ENCODE measurements at places on chromosomes 4 and X. TPM values are rescaled to one million over a fixed set of nuclear protein-coding genes. Genes with fewer than 3 reads are reported as not detected.
A peak's percentile ranks its signal among the peaks of the same experiment; 100 is the strongest.

DNA sequence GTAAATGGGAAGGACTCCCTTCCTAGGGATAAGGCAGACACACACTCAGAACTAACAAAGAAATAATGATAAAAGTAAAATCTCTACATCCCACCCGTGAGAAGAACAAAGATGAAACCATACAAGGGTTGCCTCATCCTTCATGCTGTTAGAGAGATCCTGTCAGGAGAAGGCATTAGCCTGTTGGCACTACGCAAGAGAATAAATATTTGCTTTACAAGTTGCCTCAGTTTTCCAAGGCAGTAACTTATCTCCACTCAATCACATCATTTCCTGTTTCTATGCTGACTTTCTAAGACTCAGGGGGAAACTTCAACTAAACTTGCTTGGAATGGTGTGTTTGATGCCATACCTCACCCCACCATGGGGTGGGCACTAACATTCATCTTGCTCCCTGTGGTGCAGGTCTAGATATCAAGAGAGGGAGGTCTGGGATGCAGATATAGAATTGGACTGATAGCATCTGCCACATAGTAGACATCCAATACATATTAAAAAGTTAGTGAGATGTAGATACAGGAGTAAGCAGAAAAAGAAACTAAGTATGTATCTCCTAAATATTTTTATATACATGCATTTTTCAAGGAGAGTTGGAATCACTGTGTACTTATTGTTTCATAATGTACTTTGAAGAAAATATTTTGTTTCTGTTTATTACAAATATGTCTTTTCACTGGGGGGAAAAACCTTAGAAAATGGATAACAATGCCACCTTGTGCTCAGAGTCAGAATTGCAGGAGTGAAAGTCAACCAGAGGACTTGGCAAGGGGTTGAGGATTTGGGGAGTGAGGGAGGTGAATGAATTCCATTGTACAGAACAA is 57.2 kb upstream of the BEX4 start:
- peak; percentile 13 for DNase-seq

The FAM241A gene
- polyA plus RNA-seq = 4.1 TPM

The HTN1 gene
- polyA plus RNA-seq = not detected

DNA sequence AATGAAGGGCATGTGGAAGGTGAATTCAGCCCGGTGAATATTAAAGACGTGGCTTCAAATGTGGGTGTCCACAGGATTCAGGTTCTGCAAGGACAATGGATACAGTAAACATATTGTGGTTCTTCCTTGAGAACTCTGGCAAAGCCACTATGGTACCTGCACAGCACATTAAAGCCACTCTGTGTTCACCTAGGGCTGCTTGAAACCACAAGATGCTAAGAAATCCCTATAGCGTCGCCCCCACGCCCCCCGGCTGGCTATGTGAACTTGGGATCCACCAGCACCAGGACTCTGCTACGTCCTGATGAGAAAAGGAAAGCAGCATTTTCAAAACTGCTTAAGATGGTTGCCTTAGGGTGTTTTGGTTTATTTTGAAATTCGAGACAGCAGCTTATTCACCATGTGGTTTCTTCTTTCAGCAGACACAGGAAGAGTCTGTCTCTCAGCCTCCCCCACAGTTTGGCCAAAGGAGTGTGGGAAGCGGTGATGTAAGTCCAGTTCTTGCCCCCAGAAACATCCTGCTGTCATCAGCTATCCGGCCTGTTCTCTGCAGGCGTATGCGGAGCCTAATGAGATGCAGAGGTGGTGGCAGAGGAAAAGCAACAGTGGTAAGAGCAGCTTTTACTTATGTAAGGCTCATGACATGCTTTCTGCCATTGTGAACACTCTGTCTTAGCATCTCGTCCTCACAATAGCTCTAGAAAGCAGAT is 111.5 kb downstream of the AFAP1 start:
- DNase-seq = peak; percentile 90
